ENCODE measurements at places on chromosomes 12 and 14.

- DNase-seq: no peak
Measured at GRCh38 chr14:99667821-99668220, 16.3 kb upstream of the CYP46A1 start.

DNA sequence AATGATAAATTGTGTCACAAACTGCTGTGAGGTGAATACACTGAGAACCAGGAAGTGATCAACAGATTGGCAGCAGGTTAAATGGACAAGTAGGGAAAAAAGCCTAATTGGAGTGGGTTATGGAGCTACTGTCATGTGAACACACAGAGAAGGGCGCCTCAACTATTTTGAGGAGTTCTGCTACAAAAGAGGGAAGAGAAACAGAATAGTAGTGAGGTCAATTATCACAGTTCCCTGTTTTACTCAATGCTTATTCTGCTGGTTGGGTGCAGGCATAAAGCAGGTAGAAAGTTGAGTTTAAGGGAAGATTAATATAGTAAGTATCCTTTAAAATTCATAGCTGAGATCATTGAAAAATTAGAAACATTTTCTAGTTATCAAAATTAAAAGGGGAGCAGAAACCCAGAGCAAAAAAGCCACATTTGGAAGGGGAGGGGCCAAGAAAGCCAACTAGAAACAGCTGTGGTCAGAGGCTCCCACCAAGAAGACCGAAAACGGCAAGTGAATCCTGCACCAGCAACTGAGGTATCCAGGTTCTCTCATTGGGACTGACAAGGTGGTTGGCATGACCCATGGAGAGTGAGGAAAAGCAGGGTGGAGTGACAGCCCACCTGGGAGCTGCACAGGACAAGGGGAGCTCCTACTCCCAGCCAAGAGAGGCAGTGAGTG is 105.7 kb downstream of the ZC3H14 start:
- no peak for DNase-seq

DNA sequence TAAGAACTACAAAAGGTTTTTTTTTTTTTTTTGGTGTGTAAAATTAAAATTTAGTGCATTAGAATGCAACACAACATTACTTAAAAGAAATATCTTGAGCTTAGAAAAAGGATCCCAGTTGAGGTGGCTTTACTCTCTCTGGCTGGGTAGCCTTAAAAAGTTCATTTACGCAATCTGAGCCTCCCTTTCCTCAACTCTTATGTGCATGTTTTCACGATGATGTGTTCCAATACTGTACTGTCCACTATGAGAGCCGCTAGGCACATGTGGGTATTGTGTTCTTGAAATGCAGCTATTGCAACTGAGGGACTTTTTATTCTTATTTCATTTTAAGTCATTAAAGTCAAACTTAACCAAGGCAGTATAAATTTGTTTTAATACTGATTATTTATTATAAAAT is 460.9 kb upstream of the SYT1 start:
- no peak for DNase-seq

DNA sequence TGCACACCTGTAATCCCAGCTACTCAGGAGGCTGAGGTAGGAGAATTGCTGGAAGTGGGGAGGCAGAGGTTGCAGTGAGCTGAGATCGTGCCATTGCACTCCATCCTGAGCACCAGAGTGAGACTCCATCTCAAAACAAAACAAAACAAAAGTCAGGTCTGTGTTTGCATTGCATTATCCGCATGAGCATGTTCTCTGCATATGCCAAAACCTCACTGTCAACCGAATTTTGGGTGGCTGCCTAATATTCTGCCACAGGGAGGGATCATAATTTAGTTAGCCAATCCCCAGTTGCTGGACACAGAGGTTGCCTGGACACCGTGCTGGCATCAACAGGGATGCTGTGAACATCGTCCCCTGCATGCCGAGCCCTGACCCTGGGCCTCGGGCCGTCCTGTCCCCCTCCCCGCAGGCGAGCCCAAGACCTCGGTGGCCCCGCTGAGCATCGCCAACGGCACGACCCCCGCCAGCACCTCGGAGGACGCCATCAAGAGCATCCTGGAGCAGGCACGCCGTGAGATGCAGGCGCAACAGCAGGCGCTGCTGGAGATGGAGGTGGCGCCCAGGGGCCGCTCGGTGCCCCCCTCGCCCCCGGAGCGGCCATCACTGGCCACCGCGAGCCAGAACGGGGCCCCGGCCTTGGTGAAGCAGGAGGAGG is 49.2 kb downstream of the PHETA1 start:
- no peak for DNase-seq

- no peak for DNase-seq
Measured at GRCh38 chr14:32656601-32657000, 282.1 kb upstream of the NPAS3 start.

GRCh38 chr14:59362513-59362912 is 102.7 kb downstream of the GPR135 start:
- DNase-seq: no peak

DNA sequence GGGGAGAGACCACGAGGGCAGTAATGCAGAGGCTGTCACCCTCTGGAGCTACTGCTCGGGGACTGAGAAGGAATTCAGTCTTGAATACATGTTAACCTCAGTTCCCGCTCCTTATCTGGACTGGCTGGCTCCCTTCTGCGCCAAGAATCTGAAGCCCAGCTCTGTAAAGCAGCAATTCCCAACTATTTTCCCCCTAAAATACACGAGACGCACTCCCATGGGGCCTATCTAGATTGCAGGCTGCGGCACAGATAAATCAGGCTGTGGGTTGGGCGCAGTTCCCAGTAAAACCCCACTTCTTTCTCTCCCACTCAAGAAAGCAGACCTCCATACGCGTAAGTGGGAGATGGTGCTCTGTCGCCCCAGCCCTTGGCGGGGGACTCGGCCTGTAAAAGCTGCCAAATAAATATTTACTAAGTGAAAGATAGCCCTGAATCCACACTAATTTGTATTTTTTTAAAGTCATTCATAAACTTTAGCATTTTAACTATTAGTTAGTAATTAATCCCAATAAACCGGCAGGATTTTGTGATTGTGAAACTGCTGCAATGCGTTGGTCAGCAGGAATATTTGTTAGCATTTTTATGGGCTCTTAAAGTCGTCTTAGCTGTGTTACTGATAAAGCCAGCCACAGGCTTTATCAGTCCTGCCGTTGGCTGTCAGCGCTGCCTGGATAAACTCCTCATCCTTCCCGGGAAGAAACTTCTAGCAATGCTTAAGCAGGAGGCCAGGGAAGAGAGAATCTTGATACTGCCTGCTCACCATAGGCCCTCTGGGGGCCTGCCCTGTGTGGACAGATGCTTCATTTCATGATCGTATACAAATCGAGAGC is 17.8 kb downstream of the FBXL14 start:
- no peak for DNase-seq

- no peak for DNase-seq
Measured at GRCh38 chr14:31884776-31885379, 192.2 kb upstream of the ARHGAP5 start.

- no peak for DNase-seq
Measured at GRCh38 chr12:4496145-4496838, 42.4 kb upstream of the RAD51AP1 start.

- peak; percentile 6 for DNase-seq
Measured at GRCh38 chr12:100404769-100405407, 48.0 kb downstream of the SLC17A8 start.

DNA sequence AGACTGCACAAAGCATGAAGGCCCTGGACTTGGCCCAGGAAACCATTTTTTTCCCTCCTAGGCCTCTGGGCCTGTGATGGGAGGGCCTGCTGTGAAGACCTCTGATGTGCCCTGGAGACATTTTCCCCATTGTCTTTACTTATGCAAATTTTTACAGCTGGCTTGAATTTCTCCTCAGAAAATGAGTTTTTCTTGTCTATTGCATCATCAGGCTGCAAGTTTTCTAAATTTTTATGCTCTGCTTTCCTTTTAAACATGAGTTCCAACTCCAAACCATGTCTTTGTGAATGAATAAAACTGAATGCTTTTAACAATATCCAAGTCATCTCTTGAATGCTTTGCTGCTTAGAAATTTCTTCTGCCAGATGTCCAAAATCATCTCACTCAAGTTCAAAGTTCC is 43.7 kb upstream of the TRHDE start:
- no peak for DNase-seq

DNA sequence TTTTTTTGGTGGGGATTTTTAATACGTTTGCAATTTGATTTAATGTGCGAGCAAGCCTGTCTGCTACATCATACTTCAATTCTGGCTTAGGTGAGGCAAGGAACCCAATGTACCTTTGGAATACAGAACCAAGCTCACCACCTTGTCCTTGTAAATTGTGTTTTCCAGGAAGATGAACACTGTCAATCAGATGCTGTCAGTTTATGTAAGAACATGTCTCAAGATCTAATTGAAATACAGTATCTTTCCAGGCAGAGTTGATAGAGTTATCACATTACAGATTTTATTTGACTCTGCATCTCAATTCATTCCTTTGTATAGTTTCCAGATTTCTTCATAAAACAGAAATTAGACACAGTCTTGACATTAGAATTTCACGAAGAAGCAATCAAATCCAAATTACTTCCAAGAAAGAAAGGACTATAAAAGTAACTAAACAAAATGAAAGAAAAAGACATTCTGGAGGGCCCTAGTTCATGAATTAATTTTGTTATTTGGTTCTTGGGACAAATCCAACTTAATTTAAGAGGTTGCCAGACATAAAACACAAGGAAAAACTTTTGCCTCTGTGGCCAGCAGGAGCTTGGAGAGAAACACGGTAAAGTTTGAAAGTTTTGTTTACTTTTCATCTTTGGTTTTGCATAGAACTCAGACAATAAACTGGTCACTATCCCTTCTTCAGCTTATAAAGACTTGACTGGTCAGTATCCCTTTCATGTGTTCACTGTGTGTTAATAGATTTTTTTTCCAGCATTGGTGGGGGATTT is 16.4 kb upstream of the MED13L start:
- no peak for DNase-seq

DNA sequence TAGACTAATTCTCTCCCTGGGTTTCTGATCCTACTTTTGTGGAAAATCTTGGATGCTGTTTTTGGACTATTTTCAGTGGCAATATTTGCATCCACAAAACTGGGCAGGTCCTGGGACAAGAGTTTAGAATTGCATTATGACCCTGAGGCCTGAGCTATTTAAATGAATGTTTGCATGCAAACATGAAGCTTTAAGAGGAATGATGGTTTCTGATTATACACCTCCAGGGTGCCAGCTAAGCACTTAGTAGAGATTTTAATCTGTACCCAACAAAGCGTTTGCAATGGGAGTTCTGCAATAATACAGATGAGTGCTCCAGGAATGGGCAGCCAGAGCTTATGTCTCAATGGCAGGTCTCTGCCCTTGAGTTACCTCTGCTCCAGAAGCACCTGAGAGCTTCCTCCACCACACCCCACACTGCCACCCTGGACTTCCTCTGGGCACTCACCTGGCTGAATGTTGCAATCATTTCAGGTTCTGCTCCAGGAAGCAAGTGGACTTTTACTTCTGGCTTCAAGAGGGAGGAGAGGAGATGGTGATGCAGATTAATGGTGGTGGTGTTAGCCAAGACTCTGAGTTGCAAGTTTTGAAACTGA is 6.0 kb upstream of the SPTLC2 start:
- no peak for DNase-seq

GRCh38 chr12:108173892-108174291 is 44.8 kb downstream of the WSCD2 start:
- no peak for DNase-seq

DNA sequence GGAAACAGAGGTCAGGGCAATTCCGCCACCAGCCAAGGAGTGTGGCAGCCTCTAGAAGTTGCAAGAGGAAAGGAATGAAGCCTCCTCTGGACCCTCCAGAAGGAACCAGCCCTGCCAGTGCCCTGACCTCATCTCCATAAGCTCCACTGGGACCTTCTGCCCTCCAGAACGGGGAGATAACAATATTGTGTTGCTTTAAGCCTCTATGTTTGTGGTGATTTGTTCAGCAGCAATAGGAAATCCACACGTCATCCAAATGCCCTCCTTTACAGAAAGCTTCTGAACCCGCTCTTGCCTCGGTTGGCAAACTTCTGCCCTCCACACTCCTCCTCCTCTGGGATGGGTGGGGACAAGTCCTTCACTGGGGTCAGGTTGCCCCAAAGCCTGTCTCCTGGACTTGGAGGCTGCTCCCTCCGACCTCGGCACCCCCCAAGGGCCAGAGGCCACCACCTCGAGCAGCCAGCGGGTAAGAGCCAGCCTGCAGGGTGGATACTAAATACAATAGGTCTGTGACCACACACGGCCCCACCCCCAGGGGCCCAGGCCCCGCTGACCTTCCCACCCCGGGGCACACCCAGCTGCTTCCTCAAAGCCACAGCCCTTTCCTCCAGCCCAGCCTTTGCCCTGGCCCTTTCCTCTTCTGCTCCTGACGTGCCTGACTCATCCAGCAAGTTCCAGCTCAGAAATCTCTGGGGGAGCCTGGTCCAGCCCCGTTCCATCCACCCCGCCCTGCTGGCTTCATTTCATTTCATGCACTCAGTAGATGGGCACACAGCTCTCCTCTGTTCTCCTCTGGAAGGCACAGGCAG is 58.7 kb upstream of the NCOR2 start:
- DNase-seq: no peak

DNA sequence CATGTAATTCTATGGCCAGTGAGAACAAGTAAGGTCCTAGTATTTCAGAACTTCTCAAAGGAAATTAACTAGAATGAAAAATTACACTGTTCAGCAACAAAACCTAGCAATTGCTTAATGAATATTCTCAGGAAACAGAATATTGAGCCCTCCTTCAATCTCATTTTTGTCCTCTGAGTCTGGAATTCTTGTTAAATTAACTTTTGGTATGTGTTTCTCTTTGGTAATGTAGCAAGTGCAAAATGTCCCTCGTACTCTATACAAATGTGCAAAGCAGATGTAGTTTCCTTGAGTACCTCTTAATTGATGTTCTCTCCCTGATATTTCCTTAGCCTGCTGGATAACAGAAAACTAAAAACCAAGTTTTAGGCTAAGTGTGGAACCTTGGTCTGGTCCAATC is 190.8 kb upstream of the CNOT2 start:
- DNase-seq: no peak

- no peak for DNase-seq
Measured at GRCh38 chr12:82176026-82176425, 182.2 kb downstream of the CCDC59 start.

GRCh38 chr14:81127785-81128184 is 93.0 kb downstream of the GTF2A1 start:
- DNase-seq: no peak

DNA sequence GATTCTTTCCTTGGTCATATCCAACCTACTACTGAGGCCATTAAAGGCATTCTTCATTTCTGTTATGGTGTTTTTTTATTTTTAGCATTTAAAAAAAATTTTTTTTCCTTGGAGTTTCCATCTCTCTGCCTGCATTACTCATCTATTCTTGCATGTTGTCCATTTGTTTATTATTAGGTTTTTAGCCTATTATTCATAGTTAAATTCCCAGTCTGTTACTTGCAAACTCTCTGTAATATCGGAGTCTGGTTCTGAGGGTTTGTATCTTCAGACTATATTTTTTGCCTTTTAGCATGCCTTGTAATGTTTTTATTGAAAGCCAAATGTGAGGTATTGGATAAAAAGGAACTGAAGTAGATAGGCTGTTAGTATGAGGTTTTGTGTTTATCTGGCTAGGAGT is 284.3 kb downstream of the FUT8 start:
- no peak for DNase-seq

GRCh38 chr12:124370851-124371250 is 76.0 kb downstream of the RFLNA start:
- no peak for DNase-seq

Measured in activated CD4-positive, alpha-beta T cell treated with anti-CD3 and anti-CD28 coated beads, Interleukin-2, amount 50 U/mL, for 24 hours (primary cell).